ENCODE measurements at places on chromosomes 16 and 17.

GRCh38 chr17:80969030-80969673 lies 22.5 kb upstream of the CHMP6 start:
- no peak for DNase-seq

- no peak for DNase-seq
Observed at GRCh38 chr16:4752351-4753100, 14.4 kb downstream of the ZNF500 start.

DNA sequence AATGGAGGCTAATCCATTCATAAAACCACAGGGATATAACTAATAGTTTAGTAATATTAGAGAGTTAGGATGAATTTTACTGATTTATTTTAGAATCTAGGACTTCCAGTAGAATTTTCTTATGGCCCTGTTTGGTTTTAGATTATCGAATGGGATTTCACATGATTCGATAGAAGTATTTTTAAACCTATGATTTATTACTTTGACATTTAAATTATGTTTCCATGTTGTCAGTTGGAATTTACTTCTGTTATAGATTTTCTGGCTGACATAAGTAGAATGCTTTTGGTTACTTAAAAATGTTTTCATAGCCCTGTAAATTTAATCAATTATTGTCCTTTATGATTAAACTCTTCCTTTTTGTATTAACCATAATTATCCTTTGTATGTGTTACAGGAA lies 158.8 kb downstream of the CHD9 start:
- DNase-seq = no peak

GRCh38 chr17:78661093-78661770 lies 84.0 kb upstream of the DNAH17 start:
- no peak for DNase-seq

DNA sequence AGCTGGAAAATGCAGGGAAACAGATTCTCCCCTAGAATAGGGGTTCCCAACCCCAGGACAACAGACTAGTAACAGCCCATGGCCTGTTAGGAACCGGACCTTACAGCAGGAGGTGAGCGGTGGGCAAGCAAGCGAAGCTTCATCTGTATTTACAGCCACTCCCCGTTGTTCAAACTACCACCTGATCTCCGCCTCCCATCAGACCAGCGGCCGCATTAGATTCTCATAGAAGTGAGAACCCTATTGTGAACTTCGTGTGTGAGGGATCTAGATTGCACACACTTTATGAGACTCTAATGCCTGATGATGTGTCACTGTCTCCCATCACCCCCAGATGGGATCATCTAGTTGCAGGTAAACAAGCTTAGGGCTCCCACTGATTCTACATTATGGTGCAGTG lies 3.5 kb downstream of the CD300LB start:
- DNase-seq = no peak

DNA sequence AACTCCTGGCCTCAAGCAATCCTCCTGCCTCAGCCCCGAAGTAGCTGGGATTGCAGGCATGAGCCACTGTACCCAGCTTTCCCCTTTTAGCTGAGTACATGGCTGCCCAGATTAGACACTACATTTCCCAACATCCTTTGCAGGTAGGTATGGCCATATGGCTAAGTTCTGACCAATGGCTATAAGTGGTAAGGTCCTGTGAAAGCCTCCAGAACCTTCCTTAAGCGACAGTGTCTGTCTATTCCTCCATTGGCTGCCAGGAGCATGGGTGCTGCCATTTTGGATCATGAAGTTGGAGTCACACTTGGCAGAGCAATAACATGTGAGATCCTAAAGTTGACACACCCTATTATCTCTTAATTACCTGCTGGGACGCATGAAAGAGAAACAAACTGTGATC lies 24.4 kb upstream of the CRHR1 start:
- DNase-seq = no peak

DNA sequence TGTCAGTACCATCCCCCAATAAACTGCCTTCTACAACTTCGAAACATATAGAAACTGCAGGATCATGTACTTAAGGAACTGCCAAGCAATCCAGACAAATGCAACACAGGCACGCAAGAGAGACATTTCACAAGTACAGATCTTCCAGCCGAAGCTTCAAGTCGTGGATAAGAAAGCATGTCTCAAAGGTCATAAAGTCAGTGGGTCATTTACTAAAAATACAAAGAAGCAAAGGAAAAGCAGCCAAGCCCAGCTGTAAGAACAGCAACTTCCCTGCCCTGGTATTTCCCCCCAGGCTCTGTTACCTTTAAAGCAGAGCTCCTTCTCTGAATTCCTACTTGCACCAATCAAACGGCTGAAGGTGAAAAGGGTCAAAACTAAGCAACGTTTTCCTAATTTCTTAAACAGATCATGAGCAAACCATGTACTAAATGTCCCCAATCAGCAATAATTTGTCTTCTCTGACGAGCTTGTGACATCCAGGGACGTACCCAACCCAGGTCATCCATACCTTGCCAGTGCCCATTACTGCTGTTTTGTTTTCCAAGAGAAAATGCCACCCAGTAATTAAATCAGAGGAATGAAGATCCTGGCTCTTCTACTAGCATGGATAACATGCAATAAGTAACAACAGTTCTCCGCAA lies 1.7 kb downstream of the AKTIP start:
- no peak for DNase-seq

DNA sequence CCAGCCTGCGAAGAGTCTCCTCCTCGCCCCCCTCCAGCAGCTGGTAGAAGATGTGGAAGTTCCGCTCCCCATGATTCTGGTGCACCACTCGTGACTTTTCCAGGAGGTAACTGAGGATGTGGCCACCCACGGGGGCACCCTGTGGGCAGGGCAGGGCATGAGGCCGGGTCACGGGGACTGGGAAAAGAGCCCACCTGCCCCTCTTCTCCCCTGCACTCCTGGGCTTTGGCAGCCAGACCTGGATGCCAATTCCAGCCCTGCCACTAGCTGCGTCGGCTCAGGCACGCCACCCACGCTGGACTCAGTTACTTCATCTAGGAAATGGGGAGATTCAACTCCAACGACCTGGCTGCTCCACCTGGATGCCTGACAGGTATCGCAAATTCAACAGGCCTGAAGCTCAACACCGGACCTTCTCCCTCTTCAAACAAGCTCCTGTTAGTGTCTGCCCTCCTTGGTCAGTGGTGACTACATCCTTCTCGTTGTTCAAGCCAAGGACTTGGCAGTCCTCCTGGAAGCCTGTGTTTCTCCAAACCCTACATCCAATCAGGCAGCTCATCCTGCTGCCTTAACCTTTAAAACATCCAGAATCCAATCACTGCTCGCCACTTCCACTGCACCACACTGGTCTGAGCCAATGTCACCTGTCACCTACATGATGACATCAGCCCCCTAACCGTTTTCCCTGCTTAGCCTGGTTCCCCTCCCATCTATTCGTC lies 11.6 kb downstream of the MYO1C start:
- no peak for DNase-seq

DNA sequence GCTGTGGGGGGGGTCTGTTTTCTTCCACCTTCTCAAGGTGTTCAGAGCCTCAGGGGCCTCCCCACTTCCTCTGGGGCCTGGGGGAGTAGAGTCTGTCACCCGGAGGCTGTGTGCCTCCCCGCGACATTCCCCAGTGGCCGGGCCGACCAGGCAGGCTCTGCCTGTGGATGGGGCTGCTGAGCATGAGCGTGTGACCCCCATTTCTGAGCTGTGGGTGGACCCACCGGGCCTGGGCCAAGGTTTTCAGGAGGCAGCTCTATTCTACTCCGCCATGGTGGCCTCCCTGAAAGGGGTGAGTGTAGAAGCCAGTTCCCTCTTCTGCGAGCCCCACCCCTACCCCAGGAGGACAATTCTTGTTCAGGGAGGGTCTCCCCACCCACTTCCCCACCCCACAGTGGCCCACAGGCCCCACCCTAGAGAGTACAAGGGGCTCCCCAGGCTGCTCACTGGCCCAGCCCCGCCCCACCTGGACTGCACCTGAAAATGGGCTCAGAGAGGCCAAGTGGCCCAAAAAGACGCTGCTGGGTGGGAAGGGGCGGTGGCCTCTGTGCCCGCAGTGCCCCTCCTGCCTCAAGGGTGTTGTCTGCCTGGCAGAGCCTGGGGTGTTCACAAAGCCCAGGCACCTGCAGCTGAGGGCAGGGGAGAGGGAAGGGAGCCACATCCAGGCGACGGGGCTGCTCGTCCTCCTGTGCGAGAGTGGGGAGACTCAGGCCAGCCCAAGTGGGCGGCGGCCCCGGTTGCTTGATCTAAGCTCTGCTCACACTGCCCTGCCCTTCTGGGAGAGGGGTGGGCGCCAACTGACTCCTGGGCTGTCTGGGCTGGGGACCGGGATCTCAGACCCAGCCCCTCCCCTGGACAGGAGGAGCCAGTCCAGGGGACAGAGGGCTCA lies 1.3 kb downstream of the MSLN start:
- no peak for DNase-seq

- DNase-seq = no peak
Observed at GRCh38 chr17:31580706-31581490, 189.4 kb downstream of the RAB11FIP4 start.

- no peak for DNase-seq
Observed at GRCh38 chr16:4393240-4393600, 21.6 kb downstream of the VASN start.

GRCh38 chr16:84228256-84228838 lies 11.5 kb downstream of the KCNG4 start:
- no peak for DNase-seq

GRCh38 chr16:19177111-19177739 lies 9.2 kb downstream of the SYT17 start:
- DNase-seq = no peak

GRCh38 chr16:89039756-89040155 lies 53.9 kb upstream of the ACSF3 start:
- DNase-seq = no peak

- no peak for DNase-seq
Observed at GRCh38 chr17:70074956-70075355, at the start of gene KCNJ16. Gene KCNJ16 (plus strand): TSS chr17:70075225. CDS start chr17:70132088, 56,863 bp downstream.

DNA sequence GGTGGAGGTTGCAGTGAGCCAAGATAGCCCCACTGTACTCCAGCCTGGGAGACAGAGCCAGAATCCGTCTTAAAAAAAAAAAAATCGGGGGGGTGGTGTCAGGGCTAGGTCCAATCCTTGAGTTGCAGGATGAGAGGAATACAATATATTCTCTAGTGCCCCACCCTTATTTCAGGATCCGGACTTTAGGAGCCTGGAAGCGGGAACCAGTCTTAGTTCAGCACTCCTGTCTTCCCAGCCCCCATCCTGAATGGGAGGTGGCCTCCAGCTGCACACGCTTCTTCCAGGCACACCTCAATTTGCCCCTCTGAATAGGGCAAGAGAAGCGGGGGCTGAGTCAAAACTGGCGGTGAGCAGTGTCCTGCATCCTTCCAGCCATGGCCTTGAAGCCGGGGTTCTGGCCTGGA lies 1.6 kb downstream of the FHOD1 start:
- no peak for DNase-seq

DNA sequence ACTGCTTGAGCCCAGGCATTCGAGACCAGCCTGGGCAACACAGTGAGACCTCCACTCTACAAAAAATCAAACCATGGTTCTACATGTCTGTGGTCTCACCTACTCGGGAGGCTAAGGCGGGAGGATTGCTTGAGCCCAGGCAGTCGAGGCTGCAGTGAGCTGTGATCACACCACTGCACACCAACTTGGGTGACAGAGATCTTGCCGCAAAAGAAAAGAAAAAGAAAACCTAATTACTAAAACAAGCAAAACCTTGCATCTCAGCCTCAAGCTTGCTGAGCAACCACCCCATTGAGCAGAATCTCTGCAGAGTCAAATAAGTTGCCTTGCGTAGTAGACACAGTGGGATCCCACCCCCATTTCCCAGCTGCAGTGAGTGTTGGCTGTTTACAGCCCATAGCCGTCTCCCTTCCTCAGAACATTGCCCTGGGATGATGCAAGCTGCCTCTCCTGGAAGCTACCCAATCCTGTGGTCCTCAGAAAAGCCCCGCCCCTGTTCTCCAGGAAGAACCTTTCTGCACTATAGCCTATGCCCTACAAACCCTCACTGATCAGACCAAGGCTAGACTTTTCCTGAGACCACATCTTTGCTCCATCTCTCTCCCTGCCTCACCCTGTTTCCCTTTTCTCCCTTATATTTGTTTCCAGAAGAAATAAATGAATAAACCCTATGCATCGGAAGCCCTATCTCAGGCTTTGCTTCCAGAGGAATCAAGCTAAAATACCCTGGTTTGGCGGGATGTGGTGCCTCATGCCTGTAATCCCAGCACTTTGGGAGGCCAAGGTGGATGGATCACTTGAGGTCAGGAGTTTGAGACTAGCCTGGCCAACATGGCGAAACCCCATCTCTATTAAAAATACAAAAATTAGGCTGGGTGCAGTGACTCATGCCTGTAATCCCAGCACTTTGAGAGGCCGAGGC lies 16.7 kb upstream of the ERN2 start:
- DNase-seq = no peak
